ENCODE measurements at places on chromosomes 2 and 18.

- DNase-seq = no peak
These were observed 243.5 kb upstream of the TMEFF2 start for GRCh38 chr2:192438239-192438638.

- no peak for DNase-seq
These were observed 90.3 kb upstream of the SESTD1 start for GRCh38 chr2:179354739-179355537.

DNA sequence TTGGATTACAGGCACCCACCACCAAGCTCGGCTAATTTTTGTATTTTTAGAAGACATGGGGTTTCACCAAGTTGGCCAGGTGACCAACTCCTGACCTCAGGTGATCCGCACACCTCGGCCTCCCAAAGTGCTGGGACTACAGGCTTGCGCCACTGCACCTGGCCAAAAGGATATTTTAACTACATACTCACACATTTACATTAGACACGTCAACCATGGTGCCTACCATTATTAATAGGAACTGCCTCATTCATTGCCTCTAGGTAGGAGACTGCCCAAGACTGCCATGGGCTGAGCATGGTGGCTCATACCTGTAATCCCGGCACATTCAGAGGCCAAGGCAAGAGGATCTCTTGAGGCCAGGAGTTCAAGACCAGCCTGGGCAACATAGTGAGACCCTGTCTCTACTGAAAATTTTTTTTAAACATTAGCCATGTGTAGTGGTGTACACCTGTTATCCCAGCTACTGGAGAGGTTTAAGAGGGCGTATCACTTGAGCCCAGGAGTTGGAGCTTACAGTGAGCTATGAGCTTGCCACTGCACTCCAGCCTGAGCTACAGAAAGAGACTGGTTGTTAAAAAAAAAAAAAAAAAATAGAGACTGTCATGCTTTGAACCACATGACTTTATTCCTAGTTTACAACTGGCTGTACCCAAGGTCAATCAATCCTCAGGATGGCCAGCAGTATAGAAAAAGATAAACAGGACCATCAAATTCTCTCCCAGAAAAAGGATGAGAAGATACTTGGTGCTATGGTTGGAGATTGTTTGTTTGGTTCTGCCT, 31.1 kb upstream of the EPC2 start:
- no peak for DNase-seq

DNA sequence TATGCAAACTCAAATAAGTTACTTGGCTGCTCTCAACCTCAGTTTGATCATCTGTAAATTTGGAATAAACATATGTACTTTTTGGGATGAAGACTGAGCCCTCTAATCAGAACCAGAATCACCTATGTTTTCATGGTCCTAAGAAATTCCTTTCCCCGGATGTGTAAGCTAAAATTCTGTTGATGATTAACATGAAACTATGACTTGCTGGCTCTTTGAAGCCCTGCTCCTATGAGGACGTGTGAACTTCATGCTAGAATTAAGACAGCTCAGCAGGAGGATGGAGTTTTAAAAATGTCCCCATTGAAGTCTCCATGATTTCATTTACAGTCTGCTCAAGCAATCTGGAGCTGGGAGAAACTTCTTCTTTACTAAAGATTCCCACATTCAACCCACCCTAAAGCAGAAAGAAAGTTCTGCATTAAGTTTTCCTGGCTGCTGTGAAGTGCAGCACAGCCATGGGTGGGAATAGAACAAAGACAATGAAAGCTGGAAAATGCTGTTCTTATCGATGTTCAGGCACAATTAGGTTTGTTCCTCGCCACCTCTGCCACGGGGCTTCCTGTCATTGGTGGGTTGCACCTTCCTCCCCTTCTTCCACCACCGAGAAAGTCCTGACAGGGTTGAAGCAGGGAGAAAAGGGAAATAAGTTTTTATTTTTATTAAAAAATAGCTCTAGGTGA, 50.9 kb downstream of the ADCYAP1 start:
- no peak for DNase-seq

GRCh38 chr2:150279686-150280085, 207.8 kb downstream of the RND3 start:
- no peak for DNase-seq

- DNase-seq = no peak
These were observed 212.1 kb upstream of the NCKAP5 start for GRCh38 chr2:133780099-133780996.

GRCh38 chr18:40355726-40356125, 1599.3 kb upstream of the PIK3C3 start:
- peak; percentile 17 for DNase-seq

DNA sequence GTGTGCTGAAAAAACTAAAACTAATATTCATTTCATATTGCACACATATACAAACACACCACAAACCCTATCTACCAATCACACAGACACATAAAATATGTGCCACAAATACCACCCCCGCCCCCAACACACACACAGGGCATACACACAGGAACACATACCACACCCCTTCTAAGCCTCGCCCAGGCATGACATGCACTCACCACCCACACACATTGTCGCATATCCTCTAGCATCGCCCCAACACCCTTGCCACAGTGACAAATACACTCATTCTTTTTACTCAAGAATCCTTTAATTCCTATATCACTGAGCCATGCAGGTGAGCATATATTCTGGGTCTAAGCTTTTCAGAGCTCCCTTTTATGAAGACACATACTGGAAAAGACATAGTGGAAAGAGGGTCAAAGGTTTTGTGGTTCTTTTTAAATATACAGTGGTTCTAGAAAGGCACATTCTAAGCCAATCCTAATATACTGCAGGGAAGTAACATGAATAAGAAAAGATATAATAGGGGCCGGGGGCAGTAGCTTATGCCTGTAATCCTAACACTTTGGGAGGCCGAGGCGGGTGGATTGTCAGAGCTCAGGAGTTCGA, 24.5 kb upstream of the LCLAT1 start:
- DNase-seq = no peak

GRCh38 chr2:145411493-145411892, 891.6 kb upstream of the ZEB2 start:
- DNase-seq = no peak

DNA sequence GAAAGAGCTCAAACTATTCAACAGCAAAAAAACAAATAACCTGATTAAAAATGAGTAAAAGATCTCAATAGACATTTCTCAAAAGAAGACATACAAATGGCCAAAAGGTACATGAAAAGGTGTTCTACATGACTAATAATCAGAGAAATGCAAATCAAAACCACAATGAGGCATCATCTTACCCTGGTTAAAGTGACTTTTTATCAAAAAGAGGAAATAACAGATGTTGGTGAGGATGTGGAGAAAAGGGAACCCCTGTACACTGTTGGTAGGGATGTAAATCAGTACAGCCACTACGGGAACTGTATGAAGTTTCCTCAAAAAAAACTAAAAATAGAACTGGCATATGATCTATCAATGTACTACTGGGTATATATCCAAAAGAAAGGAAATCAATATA, 39.8 kb upstream of the TMEM163 start:
- DNase-seq = no peak

- DNase-seq = no peak
These were observed 958.8 kb upstream of the TMEFF2 start for GRCh38 chr2:193153576-193153975.

DNA sequence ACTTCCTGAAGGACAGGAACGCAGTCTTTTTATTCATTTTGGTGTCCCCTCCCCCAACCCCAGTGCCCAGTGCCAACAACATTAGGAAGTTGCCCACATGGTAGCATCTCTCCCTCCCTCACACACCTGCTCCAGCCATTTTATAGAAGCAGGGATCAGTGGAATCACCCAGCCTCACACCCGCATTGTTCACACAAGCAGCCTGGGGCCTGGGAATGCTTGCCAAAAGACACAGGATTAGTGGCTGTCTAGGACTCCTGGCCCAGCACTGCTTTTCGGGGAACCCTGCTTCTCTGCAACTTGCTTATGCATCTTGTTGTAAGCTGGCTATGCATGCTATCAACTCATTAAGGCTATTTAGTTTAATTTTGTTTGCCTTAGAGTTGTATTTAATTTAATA, 17.9 kb downstream of the TMEM37 start:
- no peak for DNase-seq

GRCh38 chr2:96505231-96505889, at the start of gene NEURL3:
Gene NEURL3, minus strand, starts transcription at chr2:96505357. Its CDS starts 71 bp downstream, at chr2:96505286.
- DNase-seq = no peak

DNA sequence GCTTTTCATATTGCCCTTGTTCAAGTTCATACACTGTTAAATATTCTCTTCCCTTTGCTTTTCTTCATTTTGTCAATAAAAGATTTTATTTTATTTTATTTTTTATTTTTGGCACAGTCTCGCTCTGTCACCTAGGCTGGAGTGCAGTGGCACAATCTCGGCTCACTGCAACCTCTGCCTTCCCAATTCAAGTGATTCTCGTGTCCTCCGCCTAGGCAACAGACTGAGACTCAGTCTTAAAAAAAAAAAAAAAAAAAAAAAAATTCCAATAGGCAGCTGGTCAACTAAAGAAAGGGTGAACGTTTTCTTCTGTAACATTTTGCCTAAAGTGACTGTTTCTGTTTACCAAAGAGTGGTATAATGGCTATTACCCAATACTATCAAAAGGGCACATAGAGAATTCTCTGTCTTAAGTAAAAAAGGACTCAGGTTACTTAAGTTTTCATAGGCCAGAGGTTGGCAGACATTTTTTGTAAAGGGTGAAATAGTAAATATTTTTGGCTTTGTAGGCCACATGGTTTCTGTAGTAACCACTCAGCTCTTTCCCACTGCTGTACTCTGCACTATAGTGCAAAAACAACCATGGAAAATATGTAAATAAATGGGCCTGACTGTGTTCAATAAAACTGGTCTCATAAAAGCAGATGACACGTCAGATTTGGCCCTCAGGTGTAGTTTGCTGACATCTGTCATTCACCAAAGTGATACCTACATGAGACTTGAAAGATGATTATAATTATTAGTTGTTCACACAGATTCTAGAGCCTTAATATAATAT, 113.4 kb downstream of the MIB1 start:
- no peak for DNase-seq

DNA sequence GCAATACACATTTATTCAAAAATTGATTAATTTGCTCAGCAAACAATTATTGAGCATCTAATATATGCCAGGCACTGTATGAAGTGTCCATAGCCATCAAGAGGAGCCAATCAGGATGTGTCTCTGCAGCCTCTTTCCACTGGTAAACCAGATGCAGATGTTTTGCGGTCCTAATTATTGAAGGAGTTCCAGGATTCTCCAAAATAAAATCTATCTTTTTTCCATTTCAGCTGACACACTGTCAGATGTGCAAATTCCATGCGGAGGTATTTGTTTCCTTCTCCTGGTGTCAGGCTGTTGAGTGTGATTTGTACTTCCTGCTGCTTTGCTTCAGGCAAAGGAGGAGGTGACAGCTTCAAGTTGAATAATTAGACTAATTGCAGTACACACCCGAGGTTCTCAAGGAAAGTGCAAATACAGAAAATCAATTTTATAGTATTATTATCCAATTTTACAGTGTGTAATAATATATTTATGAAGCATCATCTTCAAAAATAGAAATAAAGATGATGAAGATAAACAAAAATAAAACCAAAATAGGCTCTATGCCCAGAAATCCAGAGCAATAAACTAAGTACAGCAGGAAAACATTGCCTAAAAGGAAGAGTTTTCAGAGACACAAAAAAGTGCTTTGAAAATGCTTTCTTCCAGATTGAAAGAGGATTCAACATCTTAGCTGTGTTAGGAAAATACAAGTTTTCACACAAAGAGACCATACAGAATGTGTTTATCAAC, 1352.9 kb upstream of the CHAC2 start:
- no peak for DNase-seq

GRCh38 chr2:102841107-102841840, 79.4 kb downstream of the TMEM182 start:
- DNase-seq = peak; percentile 45

GRCh38 chr2:133642791-133643191, 74.5 kb upstream of the NCKAP5 start:
- no peak for DNase-seq

GRCh38 chr2:23772684-23773083, 154.2 kb downstream of the ATAD2B start:
- no peak for DNase-seq

- DNase-seq = no peak
These were observed 4.1 kb upstream of the ITPRIPL1 start for GRCh38 chr2:96320728-96321622.

GRCh38 chr2:153963256-153963655, 91.5 kb downstream of the GALNT13 start:
- peak; percentile 34 for DNase-seq

DNA sequence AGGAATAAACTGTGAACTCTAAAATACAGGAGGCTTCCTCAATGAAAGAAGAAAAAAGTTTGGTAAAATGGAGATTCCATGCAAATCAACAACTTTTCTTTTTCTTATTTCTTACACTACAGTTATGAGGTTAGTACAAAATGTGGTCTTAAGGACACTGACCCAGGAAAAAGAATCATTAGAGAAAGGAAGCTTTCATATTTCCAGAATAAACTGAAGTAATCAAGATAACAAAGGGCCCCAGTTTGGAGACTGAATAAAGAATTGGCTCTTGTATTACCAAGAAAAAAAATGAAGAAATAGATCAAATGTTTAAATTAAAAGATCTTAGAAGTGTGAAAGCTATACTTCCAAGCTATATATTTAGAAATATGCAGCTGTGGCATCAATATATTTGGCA, 72.3 kb downstream of the SLC66A3 start:
- DNase-seq = no peak

GRCh38 chr2:201377218-201377617, 20.1 kb upstream of the FLACC1 start:
- DNase-seq = no peak

DNA sequence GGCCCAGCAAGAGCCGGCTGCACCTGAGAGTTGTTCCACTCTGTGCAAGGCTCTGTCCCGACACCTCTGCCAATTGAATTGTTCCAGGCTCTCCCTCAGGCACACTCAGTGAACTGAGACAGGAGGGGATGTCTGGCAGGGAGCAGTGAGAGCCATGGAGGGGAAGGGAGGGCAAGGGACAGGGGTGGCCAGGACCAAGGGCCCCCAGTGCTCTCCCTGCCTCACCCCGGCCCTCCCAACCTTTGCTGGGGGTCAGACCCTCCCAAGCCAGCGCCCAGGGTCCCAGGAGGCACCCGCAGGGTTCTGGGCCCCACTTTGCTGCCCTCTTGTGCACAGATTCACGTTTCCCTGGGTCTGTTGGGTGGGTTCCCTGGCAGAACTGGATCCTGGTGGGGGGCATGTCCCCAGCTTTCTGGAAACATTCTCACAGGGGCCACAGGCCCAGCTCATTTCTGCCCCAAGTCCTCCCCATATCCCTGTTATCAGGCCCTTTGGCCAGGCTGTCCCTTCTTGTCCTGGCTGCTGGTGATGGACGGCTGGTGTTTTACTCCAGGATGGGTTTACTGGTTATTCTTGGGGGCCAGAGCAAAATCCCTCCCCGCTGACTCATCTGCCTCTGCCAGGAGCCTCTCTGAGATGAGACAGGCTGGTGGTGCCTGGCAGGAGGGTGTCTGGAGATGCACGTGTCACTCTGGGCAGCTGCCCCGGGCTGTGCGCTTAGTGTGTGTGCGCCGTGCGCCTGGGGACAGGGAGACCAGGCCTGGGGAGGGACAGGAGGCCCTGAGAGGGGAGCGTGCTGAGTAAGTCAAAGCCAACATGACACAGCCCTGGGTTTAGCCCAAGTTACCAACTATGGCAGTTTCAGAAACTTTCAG, 136.5 kb upstream of the CTDP1 start:
- no peak for DNase-seq

- DNase-seq = no peak
These were observed 20.4 kb upstream of the CD226 start for GRCh38 chr18:69968039-69968438.

Measured in NCI-H446 treated with DMSO at 0.1 percent for 48 hours (cell line).